ENCODE measurements at places on chromosomes 16 and 17.

- no peak for DNase-seq
Measured at GRCh38 chr16:588639-588888, 1.3 kb upstream of the RAB40C start.

DNA sequence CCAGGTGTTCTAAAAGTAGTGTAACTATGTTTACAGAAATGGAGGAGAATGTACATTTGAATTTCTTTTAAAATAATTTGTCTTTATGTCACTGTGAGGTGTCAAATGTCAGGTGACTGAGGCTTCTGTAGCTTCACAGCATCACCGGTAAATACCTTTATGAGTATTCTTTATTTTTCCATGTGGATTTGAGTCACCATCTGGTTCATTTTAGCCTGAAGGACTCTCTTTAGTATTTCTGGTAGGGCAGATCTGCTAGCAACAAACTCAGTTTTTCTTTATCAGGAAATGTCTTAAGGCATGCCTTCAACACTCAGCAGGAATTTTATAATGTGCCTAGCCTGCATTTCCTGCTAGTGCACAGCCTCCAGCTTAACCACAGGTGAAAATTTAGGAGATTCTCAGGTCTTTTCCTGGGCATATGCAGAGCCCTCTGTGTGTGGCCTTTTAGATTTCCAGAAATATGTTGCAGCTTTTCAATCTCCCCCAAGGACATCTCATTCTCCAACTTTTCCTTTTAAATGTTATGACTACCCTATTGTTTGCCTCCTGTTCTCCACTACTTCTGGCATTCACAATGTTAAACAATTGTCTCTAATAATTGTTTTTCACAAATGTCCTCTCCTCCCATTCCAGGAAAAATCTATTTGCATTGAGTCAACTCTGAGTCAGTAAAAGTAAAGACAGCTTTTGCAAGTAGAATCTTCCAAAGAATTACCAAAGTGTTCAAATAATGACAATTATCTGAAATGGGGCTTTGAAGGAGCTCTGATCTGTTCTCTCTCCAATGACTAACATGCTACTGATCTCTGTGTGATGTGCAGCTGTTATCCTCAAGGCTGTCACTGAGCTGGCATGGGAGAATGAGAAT lies 239.4 kb upstream of the CPHXL start:
- no peak for DNase-seq

DNA sequence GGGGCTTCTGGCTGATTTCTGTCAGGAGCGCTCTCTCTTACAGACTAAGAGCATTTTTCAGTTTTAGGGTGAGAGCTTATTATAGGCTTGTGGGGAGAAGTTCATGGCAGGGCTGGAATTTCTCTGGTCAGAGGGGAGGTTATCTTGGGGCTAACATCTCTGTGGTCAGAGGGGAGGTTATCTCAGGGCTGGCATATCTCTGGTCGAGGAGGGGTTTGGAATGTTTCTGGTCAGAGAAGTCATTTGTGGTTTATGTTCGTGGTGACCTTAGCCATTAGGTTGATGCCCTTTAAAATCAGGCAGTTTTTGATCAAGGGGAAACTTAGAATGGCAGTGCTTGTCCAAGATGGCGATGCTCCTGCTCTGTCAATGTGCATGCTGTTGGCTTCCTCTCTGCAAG lies 10.8 kb upstream of the USP31 start:
- no peak for DNase-seq

DNA sequence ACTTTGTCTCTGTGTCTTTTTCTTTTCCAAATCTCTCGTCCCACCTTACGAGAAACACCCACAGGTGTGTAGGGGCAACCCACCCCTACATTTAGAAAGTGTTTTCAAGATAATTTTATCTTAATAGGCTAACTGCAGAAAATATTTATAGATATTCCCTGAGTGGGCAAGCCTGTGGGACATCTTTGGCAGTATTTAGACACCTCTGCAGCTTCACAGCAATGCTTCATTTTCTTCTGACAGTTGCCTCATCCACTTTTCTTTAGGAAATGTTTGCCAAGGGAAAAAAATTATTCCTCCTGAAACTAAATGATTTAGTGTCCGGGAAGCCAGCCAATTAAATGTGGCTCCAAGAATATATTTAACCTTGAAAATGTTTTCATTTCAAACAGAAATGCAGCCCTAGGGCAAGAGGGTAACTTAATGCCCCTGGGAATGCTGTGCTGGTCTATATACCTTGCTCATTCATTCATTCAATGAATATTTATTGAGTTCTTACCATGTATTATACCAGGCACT lies 290.4 kb downstream of the ABCC12 start:
- DNase-seq: no peak

DNA sequence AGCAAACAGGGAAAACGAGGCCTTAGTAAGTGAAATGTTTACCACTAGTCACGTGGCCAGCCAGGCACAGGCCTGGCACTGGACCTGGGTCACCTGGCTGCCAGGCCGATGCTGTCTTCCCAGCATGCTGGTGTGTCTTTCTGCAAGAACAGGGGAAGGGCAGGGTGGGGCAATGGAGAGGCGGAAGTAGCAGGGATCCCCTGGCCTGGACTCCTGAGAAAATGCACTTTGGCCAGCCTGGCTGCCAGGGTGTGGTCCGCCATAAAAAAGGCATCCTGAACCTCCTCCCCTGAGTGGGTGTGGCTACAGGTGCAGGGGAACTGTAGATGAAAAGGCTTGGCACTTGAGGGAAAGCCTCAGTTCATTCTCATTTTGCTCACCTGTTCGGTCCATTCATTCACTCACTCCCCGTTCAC lies 1.0 kb upstream of the ANKRD40CL start:
- DNase-seq: no peak

GRCh38 chr17:34584805-34585416 lies 5.5 kb downstream of the TMEM132E start:
- DNase-seq: peak; percentile 28

- no peak for DNase-seq
Measured at GRCh38 chr17:78537217-78537860, 39.9 kb downstream of the DNAH17 start.

DNA sequence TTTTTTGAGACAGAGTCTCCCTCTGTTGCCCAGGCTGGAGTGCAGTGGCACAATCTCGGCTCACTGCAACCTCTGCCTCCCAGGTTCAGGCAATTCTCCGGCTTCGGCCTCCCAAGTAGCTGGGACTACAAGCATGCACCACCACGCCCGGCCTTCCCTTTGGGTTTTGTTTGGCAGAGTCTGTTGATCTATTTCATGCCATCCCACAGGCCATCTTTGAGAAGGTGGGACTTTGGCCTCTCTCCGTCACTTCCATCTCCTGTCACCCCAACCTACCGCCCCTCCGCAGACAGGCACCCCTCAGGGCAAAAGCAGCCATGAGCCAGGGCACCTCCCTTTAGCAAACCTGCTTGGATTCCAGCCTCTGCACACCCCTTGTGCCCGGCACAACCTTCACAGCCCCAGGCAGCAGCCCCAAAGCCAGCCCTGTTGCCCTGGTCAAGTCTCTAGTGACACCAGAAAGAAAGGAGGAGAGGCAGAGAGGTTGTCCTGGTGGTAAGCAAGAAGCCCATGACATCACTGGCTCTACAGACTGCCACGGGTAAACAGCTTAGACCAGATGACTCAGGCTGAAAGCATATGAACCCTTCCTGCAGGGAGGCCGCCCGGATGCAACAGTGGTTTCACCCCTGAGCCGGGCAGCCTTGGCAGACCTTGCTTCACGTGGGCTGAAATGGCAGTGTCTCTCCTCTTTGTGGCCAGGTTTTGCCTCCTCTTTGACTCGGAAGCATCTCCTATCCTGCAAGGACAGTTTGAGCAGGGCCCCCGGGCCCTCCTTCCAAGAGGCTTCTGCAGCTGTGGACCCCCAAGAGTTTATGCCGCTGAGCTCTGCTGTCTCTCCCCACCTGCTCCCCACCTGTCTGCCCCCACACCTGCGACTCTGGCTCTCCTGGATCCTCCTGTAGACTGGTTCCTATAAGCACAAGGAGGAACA lies 8.1 kb upstream of the TIMP2 start:
- peak; percentile 96 for DNase-seq

DNA sequence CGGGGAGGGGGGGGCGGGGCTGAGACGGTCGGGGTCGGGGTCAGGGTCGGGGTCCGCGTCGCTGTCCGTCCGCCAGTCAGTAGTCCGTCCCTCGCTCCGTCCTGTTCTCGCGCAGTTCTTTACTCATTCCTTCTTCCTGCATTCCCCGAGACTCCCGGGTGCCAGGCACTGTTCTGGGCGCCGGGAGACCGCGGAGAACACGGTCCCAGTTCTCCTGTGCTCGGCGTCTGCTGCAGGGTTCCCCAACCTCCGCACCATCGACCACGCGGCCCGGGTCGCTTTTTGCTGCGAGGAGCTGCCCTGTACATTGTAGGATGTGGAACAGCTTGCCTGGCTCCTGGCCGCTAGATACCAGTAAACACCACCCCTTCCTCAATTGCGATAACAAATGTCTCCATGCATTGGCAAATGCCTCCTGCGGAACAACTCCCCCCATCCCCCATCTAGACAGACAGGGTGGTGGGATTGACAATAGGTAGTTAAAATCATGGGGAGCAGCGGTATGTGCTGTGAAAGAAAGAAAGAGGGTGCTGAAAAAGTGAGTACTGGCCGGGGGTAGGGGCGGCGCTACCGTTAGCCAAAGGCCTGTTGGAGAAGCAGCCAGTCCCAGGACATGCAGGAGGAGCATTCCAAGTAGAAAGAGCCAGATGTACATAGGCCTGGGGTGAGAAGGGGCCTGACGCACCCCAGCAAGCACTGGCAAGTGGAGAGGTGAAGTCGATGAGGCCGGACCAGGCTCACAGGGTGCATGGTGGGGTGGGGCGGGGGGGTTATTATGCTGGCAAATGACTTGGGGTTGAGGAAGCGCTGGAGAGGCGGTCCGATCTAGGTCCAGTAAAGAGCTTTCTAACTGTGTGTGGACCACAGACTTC lies 631 bp downstream of the TRAF7 start:
- peak; percentile 51 for DNase-seq

GRCh38 chr16:23705517-23705902 lies 7.5 kb downstream of the ERN2 start:
- no peak for DNase-seq

GRCh38 chr16:56789360-56789759 lies 59.4 kb downstream of the NUP93 start:
- DNase-seq: peak; percentile 16

DNA sequence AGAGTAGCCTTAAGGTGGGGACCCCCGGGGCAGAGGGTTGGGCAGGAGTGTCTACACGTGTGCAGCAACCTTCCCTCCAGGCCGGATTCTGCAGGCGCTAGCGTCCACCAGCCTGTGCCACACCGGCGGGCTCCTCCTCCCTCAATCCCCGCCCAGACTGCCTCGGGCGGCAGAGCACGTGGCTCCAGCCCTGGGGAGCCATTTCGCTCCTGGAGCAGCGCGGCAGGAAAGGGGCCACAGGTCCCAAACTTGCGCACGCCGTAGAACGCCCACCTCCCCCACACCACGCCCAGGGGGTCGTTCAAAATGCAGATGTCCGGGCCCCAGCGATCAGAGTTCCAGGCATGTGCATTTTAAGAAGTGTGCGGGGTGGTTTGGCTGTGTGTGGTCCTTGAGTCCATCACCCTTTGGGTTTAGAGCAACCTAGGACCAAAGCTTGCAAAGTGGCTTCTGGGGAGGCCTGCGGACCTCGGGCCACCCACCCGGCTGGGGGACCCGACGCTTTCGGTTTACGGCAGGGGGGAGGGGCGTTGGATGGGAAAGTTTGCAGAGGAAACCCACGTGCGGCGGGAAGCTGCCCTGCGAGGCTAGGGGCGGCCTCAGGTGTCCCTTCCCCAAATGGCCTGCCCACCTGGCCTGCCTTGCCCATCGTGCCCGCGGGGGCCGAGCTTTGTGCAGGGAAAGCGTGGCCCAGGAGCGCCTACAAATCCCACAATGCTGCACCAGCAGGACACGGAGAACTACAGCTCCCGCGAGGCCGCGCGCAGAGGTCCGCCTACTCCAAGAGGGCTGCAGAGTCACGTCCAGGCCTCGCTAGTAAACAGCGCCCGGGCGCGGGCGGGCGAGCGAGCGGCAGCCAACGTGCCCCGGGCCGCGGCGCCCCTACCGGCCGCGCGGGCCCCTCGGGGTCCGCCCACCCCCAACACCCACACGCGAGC lies 1.4 kb downstream of the TFAP4 start:
- peak; percentile 92 for DNase-seq

DNA sequence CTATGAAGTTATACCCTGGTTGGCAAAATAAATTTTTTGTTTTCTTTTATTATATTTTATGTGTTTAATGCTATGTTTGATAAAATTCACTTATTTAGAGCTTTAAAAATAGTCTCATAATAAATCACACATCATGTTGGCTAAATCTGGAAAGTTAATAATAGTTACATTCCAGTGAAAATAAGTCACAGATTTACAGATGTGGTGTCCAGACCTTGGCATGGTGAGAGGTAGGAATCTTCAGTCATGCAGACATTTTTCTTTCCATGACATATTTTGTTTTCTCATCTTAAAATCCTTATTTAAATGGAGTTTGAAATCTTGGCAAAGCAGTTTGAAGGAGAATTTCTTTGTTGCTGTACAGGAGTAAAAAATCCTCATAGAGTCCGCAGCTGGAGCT lies 48.1 kb upstream of the GOSR1 start:
- no peak for DNase-seq

DNA sequence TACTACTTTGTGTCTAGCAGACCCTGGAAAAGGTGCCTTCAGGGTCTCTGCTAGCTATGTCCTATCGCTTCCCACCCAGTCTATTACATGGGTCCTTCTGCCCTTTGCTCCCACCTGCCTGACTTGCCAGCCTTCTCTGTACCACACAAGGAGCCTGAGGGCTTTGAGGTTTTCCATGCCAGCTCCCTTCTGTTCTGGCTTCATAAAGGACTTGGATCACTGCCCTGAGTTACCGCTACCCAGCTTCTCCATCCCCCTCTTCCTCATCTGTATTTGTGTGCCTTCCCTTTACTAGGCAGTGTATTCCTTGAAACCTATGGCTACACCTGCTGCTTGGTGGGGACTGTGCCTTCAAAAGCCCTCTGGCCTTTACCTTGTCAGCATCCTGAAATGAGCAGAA lies 19.6 kb upstream of the LLGL1 start:
- no peak for DNase-seq

- no peak for DNase-seq
Measured at GRCh38 chr17:60148373-60148772, 1.4 kb upstream of the CA4 start.

DNA sequence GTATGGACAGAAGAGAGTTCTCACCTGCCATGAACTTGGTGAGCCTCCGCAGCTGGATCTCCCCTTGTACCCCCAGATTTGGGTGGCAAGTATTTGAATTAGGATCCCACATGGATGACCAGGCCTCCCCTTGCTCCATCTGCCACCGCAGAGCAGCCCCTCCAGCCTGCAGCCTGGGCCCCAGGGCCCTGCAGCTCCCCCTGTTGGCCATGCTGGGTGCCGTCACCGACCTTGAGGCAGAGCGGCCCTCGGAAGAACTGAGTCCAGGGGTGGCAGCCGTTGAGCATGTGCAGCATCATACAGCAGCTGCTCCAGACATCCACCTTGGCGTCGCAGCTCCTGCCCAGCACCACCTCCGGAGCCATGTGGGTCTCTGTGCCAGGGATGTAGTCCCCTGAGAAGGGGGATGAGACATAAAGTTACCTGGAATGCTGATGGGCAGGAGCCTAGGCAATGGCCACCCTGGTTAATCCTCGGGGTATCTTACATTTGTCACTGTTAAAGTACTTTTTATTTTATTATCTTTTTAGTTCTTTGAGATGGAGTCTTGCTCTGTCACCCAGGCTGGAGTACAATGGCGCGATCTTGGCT lies 9.0 kb upstream of the SPATA32 start:
- no peak for DNase-seq
